ENCODE measurements at places on chromosomes 13 and 19.

DNA sequence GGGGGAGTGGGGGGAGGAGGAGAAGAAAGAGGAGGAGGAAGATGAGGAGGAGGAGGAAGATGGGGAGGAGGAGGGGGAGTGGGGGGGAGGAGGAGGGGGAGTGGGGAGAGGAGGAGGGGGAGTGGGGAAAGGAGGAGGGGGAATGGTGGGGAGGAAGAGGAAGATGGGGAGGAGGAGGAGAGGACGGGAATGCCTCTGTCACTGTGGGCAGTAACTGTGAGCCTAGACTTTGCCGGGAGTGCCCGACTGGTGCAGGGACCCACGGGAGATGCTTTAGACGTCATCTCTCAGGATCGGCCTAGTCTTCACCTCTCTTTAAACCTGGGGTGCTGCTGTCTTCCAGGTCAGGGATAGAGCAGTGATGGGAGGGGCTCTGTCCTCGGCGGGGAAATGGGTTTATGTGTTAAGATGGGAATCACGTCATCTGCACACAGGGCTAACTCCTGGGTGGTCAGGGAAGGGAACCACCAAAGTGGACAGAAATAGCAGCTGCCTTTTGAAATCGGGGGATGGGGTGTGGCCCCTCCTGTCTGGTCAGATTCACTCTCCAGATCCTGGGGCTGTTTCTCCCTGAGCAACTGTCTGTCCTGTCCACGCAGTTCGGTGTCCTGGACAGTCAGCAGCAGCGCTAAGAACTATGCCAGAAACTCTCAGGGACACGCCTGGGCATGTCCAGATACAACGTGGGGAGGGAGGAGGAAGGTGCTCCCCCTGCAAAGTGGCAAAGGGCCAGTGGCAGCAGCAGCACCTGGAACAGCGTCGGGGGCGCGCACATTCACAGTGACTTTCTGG, 26.9 kb downstream of the GAS6 start:
- DNase-seq, result peak; percentile 48

DNA sequence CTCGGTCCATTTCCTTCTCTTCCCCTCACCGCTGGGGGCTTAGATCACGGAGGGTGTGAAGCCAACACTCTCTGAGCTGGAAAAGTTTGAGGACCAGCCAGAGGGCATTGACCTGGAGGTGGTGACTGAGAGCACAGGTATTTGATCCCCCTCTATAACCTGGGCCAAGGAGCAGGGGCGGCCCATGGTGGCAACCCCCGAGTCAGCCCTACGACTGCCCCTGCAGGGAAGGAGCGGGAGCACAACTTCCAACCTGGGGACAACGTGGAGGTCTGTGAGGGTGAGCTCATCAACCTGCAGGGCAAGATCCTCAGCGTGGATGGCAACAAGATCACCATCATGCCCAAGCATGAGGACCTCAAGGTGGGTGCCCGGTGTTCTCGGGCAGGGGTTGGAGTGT, 11.6 kb upstream of the TIMM50 start:
- no peak for DNase-seq

- DNase-seq, result no peak
Observed at GRCh38 chr19:34428549-34429285, 536 bp downstream of the UBA2 start.

- DNase-seq, result no peak
Observed at GRCh38 chr19:10567656-10568055, 1.1 kb downstream of the CDKN2D start.

DNA sequence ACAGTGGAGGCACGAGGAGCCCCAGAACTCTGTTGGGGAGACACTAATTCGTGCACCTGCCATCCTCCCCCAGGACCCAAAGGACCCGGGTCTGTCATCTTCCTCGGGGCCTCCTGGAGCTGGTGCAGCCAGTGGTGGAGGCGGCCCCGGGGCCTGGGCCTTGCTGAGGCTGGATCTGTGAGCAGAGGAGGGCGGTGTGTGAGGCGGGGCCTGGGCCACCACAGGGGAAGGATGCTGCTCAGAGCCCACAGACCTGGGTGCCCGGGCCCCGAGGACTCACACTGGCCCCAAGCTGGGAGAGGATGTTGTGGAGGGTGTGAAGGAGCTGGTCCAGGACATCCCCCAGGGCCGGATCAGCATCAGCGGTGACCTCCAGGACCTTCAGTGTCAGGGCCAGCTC, 8.3 kb downstream of the IFNL3 start:
- no peak for DNase-seq

- DNase-seq, result no peak
Observed at GRCh38 chr13:73195091-73195490, 136.3 kb downstream of the KLF5 start.

DNA sequence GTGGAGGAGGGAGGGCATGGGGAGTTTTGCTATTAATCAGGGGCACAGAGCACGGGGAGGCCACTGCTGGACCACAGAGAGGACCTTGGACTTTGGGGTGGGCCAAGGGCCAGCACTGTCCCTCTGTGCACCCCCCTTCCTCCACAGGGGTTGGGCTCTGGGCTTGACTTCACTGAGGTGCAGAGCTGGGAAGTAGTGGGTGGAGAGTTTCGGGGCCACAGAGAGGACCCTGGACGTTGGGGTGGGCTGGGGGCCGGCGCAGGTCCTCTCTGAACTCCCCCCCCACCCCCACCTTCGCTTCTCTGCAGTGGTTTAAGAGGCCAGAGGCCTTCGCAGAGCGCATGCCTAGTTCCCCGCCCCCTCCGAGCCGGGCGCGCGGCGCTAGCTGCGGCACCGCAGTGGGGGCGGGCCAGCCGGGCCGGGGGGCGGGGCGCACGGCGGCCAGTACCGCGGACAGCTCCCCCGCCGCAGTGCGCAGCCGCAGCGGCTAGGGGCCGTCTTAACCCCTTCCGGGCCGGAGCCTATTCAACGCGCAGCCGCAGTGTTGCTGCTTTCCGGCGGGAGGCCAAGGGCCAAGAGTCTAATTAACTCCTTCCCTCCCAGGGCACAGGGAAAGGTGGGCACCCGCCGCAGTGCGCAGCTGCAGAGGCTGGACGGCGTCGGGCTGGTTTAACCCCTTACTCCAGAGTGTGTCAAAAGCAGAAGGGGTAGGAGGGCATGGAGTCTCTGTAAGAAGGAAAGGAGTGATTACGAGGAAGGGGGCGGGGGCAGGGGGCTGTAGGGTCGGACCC, 3.7 kb downstream of the KCNC3 start:
- DNase-seq, result peak; percentile 94

DNA sequence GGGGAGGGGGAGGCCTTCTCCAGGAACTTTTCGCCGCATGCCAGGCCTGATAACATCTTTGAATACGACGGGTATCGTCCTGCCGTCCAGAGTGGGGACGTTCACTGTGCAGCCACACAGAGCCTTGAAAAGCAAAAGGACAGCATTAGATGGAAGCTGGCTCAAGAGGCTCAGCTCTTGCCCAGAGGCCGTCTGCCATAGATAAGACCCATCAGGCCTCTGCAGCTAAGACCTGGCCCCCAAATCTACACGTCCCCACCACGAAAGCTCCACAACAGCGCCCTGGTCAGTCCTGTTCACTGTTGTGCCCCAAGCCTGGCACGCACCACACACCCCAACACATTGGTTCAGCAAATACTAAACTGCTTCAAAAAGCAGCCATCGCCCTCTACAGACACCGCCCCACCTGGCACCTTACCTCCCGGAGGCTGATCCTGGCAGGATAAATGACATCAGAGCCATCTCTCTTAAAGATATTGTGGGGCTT, 2.1 kb downstream of the DNAJB1 start:
- DNase-seq, result no peak

GRCh38 chr13:99875391-99875790, 96.2 kb downstream of the ZIC5 start:
- no peak for DNase-seq

- DNase-seq, result no peak
Observed at GRCh38 chr19:1293782-1294604, 8.3 kb downstream of the EFNA2 start.

- no peak for DNase-seq
Observed at GRCh38 chr13:32253911-32254399, 61.2 kb downstream of the ZAR1L start.

DNA sequence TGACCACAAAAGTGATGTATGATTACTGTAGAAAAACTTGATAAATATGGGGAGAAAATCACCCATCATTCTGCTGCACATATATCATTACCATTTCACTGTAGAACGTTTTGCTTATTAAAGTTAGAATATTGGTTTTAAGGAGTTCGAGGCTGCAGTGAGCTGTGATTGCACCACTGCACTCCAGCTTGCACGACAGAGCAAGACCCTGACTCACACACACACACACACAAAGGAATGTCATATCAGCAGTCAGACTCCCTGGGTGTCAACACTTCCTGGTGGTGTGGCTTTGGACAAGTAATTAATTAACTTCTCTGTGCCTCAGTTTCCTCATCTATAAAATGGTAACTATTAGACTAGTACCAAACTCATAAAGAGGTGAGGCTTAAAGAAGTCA, 11.3 kb upstream of the PNMA8A start:
- no peak for DNase-seq

GRCh38 chr13:39132286-39133230, 94.3 kb downstream of the NHLRC3 start:
- DNase-seq, result no peak

DNA sequence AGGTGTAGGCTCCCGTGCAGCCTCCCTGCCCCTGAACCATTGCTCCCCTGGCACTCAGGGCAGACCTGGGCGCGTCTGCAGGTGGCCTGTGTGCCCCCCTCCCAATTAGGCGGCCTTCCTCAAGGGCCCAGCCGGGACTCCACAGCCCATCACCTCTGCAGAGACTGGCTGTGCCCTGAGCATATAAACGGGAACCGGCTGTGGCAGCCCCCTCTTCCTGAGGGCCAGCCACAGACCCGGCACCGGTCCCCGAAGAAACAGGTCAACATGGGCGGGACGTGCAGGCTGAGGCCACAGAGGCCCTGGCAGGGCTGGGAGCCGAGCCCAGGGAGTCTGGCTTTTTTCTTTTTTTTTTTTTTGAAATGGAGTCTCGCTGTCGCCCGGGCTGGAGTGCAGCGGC, 12.0 kb downstream of the PIAS4 start:
- no peak for DNase-seq

- no peak for DNase-seq
Observed at GRCh38 chr19:35209646-35210045, 18.9 kb downstream of the FAM187B start.

DNA sequence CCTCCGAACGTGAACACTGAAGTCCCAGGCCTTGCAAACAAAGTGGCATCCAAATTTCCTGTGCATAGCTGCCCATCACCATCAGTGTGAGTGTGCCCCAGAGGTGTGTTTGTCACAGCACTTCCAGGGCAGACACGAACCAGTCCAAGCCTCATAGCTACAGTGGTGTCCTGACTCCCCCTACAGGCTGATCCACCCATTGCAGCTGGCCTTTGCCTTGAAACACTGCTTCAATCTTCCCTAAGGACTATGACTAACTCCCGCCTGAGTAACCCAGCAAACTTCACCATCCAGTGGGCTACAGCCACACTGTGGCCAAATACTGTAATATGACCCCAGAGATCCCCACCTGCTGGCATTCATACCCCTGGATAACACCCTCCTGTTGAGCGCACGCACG, 3.9 kb downstream of the ZNF266 start:
- no peak for DNase-seq

DNA sequence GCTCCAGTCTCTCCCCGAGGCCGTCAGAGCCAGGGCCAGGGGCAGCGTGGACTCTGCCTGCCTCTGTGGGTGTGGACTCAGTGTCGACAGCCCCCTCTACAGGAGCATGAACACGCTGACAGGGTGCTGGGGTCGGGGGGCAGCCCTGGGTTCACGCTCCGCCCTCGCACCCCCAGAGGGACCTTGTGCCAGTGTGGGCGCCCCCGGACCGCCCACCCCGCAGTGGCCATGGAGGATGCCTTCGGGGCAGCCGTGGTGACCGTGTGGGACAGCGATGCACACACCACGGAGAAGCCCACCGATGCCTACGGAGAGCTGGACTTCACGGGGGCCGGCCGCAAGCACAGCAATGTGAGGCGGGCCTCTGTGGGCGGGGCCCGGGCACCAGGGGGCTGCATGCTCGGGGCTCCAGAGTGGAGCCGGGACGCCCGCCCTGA, 8.3 kb downstream of the TRPM4 start:
- no peak for DNase-seq

DNA sequence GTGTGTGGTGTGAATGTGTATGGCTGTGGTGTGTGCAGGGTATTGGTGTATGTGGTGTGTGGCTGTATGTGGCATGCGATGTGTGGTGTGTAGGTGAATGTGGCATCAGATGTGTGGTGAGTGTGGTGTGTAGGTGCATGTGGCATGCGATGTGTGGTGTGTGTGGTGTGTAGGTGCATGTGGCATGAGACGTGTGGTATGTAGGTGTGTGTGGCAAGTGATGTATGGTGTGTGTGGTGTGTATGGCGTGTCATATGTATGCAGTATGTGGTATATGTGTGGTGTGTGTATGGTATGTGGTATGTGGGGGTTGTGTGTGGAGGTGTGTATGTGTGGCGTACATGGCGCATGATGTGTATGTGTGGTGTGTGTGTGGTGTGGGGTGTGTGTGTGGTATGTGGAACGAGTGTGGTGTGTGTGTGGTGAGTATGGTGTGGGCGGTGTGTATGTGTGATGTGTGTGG, 63.4 kb downstream of the PEPD start:
- DNase-seq, result no peak

DNA sequence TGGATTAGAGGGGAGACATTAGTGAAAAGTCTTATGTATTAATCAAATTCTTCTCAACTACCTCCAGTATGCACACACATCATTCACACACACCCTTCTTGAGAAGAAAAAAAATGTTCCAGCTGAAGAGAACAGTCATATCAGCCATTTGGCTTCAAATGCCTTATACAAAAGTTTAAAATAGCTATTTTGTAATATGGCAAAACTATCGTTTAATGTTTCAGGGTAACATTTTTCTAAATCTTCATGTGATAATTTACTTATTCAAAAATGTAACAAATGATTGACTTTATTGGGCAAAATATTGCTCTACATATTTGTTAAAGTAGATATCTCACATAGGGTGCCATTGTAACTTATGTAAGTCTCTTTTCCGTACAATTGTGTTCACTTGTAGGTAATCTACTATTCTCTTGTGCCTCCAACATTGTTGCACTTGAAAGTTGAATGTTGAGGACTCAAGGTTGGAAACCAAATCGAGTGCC, 13.6 kb downstream of the ZIC2 start:
- DNase-seq, result no peak

DNA sequence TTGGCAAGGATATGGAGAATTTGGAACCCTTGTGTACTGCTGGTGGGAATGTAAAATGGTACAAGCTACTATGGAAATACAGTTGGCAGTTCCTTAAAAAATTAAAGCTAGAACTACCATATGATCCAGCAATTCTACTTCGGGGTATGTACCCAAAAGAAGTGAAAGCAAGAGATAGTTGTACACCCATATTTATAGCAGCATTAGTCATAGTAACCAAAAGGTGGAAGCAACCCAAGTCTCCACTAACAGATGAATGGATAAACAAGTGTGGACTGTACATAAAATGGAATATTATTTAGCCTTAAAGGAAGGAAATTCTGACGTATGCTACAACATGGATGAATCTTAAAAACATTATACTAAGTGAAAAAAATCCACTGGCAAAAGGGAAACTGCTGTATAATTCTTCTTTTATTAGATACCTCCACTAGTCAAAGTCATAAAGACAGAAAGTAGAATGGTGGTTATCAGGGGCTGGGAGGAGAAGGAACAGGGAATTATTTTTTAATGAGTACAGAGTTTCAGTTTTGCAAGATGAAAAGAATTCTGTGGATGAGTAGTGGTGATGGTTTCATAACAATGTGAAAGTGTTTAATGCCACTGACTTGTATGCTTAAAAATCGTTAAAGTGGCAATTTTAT, 141.6 kb downstream of the RXFP2 start:
- DNase-seq, result no peak

GRCh38 chr13:45332831-45333219, 8.2 kb downstream of the TPT1 start:
- no peak for DNase-seq

GRCh38 chr19:38765214-38765613, 8.1 kb downstream of the LGALS7 start:
- no peak for DNase-seq

Measured in NCI-H510A (cell line).